ENCODE measurements at places on chromosomes 1 and 21.

GRCh38 chr1:25182629-25183028, 49.7 kb downstream of the SYF2 start:
- no peak for DNase-seq

DNA sequence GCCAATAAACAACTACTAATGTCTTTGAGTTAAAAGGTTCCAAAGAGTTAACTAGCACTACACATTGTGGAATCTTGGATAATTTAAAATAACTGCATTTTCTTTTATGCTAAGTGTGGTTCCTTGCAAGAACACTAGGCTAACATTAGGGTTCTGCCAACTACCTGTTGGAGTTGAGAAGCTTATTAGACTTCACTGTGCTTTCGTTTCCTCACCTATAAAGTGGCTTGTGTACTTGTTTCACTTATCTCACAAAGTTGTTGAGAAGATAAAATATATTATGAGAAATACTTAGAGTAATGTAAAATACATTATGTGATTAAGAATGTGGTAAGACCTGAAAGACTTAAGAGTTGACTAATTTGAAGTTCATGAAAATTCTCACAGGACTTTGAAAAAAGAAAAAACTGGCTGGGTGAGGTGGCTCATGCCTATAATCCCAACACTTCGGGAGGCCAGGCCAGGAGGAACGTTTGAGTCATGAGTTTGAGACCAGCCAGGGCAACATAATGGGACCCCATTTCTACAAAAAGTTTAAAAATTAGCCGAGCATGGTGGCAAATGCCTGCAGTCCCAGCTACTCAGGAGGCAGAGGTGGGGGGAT, 5.6 kb upstream of the RRAGC start:
- no peak for DNase-seq

GRCh38 chr1:203652724-203653461, 26.3 kb downstream of the ATP2B4 start:
- DNase-seq, result no peak

GRCh38 chr1:160093624-160094290, 4.7 kb downstream of the IGSF8 start:
- no peak for DNase-seq

DNA sequence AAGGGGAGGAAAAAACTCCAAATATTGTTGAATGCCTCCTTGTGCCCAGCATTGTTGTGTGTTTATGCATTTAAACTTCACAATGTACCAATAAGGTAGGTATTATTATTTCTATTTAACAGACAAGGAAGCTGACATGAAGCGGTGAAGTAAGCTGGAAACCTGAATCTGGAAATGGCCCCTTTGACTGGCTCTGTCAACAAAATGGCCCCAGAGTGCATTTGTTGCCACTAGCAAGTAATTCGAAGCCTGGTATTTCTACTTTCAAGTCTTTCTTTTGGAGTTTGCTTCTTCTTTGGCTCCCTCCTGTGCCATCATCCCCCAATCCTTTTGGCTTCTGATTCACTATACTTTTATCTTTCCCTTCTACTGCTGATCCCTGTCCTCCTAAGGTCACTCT, 23.1 kb downstream of the CRYZL1 start:
- DNase-seq, result no peak
